GM19239 (cell line): ENCODE measurements at places on chromosomes 1 and 21.

GRCh38 chr21:42833439-42833815, 45.9 kb downstream of the WDR4 start:
- DNase-seq: no peak

DNA sequence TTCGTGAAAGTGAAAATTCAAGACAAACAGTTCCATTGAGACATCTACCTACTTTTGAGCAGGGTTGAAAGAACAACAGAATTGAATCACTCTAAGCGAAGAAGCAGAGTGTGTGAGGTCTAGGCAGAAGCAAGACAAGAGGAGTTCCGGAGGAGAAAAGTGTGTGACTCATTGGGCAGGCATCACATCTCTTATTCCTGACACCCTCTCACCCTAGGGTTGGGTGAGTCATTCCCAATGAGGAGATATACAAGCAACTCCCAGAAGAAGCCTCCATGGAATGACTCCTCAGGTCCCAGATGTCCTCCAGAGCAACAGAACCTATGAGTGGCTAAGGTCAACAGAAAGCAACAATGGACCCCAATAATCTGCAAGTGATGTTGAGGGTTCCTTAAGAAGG, 138.1 kb downstream of the TPR start:
- DNase-seq: no peak

DNA sequence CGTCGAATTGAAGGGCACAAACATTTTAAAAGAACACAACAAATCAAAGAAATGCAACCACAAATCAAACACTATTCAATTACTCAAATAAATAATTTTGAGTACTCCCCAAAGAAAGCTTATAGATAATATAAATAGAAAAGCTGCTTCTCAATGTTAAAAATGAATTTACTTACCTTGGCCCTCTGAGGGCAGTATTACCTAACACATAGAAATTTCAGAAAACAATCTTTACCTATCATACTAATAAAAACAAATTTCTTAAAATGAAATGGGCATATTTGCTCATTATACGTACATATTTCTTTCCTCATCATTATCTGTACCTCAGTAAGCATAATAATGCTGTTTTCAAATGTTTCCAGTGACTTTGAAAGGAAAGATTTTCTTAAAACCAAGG, 141.8 kb downstream of the AKT3 start:
- DNase-seq: no peak

GRCh38 chr1:151047925-151048644, 534 bp downstream of the C1orf56 start:
- no peak for DNase-seq

GRCh38 chr1:245807954-245808719, 653.4 kb downstream of the KIF26B start:
- peak; percentile 39 for DNase-seq

GRCh38 chr1:29225361-29225760, 5.4 kb downstream of the MECR start:
- no peak for DNase-seq

- DNase-seq: no peak
Measured at GRCh38 chr1:55654750-55655149, 439.6 kb upstream of the USP24 start.

DNA sequence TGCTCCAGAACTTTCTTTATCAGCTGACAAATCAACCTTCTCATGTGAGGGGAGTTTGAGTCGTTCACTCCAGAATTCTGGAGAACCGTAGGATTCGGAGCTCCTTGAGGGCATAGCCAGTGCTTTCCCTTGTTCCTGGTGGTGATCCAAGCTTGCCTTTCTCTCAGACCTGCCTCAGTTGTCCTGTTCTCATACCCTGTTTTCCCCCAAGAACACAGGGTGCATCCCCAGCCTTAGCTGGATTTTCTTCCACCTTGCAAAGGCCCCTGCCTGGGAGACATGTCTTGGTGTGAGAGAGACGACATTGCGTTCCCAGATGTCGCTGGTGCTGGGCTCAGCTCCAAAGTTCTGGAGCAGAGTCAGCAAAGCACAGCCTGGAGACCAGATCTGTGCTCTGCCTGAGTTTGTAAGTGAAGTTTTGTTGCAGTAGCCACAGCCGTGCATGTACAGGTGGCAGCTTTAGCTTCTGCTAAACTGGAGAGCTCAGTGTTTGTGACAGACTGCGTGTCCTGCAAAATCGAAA, 40.0 kb downstream of the ABCG1 start:
- no peak for DNase-seq

GRCh38 chr1:169779150-169779549, 15.6 kb downstream of the METTL18 start:
- DNase-seq: no peak

- no peak for DNase-seq
Measured at GRCh38 chr21:28464988-28465387, 527.7 kb downstream of the LTN1 start.

DNA sequence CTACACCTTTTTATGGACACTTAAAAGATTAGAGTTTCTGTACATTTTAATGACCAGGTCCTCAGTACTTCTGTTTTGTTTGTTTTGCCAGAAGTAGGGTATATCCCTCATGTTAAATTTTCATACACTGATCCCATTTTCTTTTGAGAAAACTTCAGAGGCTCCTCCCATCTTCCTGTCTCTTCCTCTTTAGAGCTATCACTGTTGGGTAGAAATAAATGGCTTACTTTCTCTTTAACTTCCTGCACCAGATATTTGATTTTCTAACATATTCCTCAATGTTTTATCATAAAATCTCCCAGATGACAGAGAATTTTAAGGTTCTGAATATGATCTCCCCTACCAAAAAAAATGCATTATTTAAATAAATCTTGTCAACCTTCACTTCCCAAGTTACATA, 23.4 kb downstream of the VAV3 start:
- DNase-seq: no peak

GRCh38 chr1:54865238-54866073, 21.5 kb downstream of the DHCR24 start:
- no peak for DNase-seq

DNA sequence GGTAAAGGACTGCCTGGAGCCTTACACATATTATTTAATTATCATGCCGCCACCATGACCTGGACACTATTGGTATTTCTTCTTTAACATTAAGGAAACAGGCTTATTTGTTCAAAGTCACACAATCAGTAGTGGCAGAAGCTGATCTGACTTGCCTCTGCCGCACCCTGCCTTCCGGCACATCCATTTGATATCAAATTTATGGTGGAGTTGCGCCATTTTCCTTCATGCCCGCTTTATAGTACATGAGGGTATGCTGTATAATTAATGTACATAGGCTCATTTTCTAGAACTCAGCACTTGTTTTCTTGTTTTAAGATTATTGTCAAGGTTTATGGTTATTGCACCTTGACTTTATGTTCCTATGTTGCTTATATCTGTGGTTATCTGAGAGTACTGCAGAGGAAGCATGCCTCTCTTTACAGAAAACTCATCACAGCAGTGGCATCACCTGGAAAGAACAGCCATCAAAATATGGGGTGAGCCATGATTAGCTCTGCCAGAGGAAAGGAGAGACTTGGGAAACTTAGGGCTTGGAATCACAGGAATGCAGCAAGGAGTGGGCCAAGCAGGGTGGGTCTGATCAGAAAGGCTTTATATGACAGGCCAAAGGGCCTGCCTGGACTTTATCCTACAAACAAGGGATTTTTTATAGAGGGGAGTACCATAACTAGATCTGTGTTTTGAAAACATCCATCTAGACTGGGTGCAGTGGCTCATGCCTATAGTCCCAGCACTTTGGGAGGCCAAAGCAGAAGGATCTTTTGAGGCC, 72.2 kb upstream of the GJB5 start:
- no peak for DNase-seq

DNA sequence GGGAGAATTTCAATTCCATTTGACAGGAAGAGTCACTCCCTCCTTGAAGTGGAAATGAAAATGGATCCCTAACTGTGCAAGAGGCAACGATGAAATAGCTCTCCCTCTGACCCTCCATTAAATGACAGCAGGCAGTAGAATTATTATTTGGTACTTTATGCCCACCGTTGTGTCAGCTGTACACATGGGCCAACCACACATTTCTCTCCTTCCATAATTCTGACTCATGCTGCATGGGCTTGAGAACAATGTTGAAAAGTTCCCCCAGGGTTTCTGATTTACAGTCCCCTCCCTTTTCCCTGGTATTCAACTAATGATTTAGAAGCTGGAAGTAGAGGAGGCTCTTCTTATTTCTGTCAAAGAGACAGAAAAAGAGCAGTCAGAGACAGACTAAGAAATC, 103.5 kb downstream of the RGS7 start:
- DNase-seq: no peak

- no peak for DNase-seq
Measured at GRCh38 chr1:198701250-198701649, 62.4 kb downstream of the PTPRC start.

GRCh38 chr1:171935664-171936063, 94.4 kb downstream of the DNM3 start:
- DNase-seq: no peak

DNA sequence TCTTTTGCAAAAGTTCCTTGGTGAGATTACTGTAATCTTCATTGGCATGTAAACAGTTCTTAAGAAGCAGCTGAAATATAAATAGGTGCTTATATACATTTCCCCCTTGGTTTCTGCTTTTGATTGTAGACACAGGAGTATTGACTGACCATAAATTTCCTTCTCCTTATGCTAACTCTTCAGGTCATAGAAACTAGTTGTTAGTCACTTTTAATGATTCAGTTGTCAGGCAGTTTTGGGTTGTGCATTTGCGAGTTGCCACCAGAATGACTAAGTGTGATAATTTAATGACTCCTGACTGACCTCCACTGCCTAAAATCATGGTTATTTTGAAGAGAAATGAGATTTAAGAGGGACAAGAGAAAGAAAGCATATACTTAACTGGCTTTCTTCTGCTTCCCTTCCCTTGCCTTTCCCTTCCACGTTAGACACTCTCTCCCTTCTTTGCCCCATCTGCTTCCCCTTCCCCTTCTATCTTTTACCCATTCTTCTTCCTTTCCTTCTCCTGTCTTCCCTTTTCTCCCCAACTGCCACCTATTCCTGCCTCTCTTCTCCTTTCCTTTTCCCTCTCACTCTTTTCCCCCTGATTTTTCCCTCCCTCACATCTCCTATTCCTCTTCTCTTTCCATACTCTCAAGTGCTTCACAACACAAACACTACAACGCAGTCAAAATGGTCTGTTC, 12.3 kb downstream of the ZMPSTE24 start:
- DNase-seq: no peak

GRCh38 chr1:73765551-73766233, 432.3 kb downstream of the LRRIQ3 start:
- no peak for DNase-seq

- DNase-seq: no peak
Measured at GRCh38 chr1:86994061-86994460, 79.6 kb downstream of the HS2ST1 start.

GRCh38 chr21:44785620-44786335, 15.8 kb downstream of the UBE2G2 start:
- DNase-seq: no peak

GRCh38 chr1:32763221-32763620, 53.9 kb downstream of the YARS1 start:
- no peak for DNase-seq

GRCh38 chr1:25858494-25858893, 763 bp downstream of the AUNIP start:
- no peak for DNase-seq

GRCh38 chr1:248631354-248632008, 3.4 kb downstream of the OR2T11 start:
- DNase-seq: no peak

DNA sequence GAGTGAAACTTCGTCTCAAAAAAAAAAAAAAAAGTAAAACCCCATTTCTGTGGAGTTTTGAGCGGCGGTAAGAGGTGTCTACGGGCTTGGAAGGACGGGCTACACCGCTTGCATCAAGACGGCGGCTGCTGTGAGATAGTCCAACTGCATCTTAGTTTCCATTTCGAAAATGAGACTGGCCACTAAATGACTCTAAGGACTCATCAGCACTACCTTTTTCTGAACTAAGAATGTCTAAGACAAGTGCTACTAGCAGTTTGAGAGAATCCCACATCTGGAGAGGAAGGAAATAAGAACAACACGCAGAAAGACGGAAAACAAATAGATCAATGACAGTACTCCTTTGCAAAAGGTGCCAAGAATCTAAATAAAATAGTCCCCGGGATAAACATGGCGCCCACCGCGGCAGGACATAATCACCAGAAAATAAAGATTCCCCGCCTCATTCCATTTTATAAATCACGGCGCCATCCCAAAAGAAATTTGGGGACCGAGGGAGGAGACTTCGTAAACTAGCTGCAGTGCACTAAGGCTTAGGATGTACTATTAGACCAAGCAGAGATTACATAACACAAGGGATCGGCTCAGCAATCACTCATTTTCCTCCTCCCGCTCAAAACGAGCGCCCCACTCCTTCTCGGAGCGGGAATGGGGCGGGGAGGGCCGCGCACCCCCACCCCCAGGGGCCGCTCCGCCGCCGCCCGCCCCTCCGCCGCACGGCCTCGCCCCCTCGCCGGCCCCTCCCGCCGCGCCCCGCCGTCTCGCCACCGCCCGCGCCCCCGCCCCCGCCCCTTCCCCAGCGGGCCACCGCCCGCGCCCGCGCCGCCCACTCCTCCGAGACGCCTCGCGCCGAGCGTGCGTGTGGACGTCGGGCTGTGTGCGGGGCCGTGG, 1.1 kb downstream of the POGZ start:
- DNase-seq: no peak

GRCh38 chr1:151189637-151190445, at the start of gene VPS72:
Gene VPS72, minus strand, starts transcription at chr1:151190197. Its CDS starts 76 bp downstream, at chr1:151190121.
- DNase-seq: peak; percentile 80

DNA sequence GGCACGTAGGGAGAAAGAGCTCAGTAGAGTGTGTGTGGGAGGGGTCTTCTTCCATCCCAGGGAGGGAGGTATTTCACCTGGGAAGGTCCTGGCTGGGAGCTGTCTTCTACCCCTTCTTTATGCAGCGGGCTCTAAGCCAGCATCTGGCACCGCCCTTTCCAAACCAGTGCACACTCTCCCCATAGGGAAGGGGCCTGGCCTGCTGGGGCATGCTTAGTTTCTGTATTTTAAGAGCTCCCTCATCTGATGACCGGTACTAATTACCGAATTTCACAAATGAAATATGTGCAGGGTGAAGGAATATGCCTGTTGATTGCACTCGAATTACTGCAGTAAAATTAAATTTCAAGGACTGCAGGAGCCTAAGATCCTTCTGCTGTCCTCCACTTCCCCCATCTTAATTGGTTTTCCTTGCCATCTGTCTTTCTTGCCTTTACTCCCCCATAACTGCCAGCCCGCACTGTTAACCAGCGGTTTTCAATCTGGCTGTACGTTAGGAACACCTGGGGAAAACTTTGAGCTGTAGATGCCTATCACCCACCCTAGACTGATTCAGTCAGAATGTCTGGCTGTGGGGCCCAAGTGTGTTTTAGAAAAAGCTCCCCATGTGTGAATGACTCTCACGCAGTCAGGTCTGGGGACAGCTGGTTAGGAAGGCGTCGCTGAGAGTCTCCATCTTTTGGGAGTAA, 20.1 kb downstream of the GALNT2 start:
- DNase-seq: no peak
